DMS53 (cell line): ENCODE measurements at places on chromosomes 16 and 17.

DNA sequence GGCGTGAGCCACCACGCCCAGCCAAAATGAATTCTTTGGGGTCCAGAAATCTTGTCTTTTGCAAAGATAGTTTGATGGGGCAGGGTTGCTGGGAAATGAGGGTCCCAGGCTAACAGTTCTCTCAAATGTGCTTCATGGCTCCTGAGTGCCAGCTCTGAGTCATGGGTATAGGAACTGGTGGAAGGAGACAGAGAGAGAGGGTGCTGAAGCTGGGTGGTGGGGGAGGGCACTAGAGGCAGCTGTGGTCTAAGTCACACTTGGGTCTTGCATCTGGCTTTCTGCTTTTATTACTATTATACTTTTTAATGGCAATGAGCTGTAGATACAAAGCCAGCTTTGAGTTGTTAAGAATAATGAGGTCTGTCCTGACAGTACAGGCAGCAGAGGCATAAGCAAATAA, 54.6 kb downstream of the PRKCA start:
- no peak for DNase-seq

DNA sequence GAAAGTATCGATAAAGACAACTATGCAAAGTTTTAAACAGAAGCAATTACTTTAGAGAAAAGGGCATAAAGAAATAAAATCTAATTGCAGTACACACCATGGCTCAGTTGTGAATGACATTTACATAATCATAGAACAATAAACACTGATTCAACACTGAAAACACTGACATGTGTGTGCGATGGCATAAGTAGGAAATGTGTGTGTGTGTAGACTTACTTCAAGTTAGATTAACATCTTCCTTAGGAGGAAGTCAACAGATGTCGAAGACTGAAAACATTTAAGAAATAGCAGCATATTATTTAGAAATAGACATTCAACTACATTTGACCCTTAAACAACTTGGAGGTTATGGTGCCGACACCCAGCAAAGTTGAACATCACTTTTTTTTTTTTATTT, 172.4 kb downstream of the STX8 start:
- no peak for DNase-seq

GRCh38 chr17:6069539-6070429, at the start of gene WSCD1:
WSCD1 (plus strand) TSS chr17:6070379; CDS start chr17:6080659, 10,280 bp downstream.
- no peak for DNase-seq

DNA sequence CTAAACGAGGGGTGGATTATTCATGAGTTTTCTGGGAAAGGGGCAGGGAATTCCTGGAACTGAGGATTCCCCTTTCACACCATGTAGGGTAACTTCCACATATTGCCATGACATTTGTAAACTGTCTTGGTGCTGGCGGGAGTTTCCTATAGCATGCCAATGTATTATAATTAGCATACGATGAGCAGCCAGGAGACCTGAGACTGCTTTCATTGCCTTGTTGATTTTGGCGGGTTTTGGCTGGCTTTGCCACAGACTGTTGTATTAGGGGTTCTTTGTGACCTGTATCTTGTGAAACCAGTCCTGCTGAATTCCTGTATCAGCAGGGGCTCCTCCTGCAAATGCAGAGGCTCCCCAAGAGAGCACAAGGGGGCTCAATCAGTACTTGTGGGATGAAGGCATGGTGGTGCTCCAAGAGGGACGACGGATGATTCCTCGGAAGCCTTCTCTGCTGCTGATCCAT, 104.4 kb upstream of the CACNG5 start:
- DNase-seq: no peak

DNA sequence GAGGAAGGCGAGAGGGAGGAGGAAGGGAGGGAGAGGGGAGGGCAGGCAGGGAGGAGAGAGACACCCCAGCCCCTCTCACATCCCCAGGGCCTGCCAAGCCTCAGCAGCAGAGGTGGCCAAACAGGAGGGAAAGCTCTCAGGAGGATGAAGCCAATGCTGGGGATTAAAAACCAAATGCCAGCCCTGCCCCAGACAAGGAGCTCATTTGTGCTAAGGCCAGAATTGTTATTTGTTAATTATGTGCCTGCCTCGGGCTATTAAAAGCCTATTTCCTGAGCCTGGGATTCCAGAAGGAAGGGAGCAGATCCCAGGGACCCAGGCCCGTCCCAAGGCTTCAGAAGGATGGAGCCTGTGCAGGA, 27.9 kb upstream of the GINS2 start:
- peak; percentile 52 for DNase-seq

DNA sequence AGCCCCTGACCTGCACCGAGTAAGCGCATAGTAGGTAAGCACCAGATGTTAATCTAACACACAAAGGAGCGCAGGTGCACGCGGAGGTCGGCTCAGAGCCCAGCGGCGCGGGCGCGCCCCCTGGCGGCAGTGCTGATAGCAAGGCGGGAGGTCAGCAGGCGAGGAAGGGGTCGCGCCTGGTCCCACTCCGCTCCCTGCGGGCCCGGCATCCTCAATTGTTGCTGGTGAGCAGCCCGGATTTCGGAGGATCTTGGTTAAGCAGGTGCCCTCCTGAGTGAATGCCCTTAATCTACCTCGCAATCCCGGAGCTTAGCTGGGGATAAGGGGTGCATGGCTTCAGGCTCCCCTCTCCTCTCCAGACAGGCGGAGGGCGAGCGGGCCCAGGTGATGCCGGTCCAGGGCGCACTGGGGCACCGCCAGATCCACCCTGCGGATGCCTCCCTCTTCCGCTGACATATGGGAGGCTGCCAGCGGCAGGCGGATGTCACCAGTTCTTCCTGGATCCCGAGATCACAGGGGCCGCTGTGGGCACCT, 4.0 kb upstream of the WNT3 start:
- DNase-seq: peak; percentile 98

DNA sequence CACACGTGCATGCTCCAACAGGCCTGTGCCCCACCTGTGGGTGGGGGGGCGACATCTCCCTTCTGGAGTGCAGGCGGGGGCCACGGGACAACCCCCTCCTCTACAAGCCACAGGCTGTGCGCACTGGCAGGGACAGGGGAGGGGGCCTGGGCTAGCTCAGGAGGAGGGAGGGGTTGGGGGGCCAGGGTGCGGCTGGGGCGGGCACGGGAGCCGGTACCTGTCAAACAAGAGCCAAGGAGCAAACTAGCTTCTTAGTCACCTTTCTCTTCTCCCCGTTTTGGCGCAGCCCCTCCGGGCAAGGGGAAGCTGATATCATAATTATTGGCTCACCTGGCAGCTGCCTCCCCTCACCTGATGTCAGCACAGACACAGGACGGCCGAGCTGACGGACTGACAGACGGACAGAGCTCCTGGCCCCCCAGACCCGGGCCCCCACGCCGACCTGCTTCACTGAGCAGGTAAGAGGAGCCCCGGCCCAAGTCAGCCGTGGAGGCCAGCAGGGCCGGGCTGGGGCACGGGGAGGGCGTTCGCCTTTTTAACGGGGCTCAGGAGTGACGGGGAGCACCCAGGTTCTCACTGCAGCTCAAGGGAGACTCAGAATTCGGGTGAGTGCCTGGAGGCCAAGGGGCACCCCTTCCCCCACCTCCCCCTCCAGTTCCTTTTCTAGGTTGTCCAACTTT, at the start of gene FOXN1:
FOXN1 (plus strand) TSS at position 363 of the 680 bp plus-strand sequence. CDS start 17,622 bp downstream, outside the sequence.
- DNase-seq: no peak

GRCh38 chr17:55405600-55405999, 16.0 kb downstream of the MMD start:
- DNase-seq: no peak

DNA sequence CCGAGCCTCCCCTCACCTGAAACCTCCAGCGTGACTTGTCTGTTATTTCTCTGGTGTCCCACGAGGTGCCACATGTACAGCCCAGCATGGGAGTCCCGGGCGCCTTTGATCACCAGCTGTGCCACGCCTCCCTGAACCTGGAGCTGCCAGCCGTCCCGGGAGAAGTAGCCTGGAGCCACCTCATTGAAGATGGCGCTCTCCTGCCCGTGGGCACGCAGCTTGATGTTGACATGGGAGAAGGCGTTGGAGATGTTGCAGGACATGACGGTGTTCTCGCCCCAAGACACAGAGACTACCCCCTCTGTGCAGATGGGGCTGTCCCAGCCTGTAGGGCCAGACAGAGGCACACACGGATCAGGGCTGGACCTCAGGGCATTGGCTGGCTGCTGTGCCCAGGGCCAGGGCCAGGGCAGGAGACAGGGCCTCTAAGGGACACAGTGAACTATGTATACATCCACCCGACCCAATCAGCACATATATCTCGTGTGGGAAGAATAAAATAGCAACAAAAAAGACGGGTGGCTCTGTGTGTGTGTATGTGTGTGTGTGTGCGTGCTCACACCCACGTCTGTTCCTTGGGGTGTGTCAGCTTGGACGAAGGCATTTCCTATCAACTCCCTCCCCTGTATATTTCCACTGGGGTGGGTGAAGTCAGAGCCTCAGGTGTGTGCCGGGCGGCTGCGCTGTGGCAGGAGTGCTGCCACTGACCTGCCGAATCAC, 7.3 kb upstream of the CD7 start:
- peak; percentile 68 for DNase-seq

- DNase-seq: peak; percentile 98
Measured at GRCh38 chr16:2039274-2040031, 8.2 kb downstream of the NTHL1 start.

- DNase-seq: peak; percentile 68
Measured at GRCh38 chr17:44375196-44376017, 11.8 kb upstream of the FAM171A2 start.

DNA sequence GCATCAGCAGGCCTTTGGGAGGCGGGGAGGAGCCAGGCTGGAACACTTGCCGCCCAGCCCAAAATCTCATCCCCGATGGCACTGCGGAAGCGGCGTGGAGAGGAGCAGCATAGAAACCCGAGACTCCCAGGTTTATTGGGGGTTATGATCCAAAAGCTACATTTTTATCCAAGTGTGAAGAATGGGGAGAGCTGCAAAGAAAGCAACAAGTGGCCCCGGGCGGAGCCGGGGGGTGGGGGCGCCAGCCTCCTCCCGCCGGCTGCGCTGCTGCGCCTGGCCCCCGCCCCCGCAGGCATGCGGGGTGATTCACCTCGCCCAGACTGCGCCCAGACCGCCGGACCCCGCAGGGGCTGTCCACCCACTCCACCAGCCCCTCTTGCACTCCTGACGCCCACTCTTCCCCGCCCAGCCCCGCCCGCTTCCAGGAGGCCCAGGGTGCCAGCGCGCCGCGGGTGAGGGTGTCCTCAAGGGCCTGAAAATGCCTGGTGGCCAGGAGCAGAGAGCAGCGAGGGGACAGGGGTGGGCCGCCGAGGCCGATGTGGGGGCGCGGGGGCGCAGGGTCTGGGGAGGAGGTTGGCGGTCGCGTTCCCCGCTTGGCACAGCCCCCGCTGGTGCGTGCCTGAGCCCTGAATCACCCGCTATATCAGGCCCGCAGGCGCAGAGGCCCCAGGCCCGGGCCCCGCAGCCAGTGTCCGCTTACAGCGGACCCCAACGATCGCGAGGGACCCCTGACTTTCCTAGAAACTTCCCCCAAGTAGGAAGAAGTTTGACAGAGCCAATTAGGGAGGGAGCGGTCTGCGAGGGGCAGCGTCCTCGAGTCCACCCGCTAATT, 1.3 kb downstream of the CAVIN1 start:
- no peak for DNase-seq

GRCh38 chr16:56972403-56973293, 10.9 kb downstream of the CETP start:
- no peak for DNase-seq

GRCh38 chr16:89279666-89280481, 62.4 kb downstream of the ZNF778 start:
- DNase-seq: no peak

DNA sequence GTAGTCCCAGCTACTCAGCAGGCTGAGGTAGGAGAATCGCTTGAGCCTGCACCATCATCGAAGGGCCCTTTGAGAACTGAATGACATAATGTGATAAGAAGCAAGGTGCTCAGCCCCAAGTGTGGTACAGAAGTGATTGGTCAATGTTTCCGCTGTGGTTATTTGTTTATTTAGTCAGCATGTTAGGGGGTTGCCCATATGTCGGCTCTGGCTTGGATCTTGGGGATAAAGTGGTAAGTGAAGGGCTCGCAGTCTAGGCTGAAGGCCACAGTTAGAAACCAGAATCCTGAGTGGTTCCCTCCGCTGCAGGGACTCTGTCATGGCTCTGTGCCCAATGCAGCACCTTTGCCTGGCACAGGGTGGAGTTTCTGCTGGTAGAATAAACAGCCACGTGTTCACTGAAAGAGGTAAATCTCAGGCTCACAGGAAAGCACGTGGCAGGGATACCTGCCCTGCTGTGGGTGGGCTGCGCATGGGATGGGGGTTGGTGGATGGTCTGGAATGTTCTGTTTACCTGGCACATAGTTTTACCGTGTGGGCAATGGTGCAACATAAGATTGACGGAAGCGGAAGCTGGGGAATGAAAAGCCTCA, 35.4 kb downstream of the SYT17 start:
- no peak for DNase-seq

DNA sequence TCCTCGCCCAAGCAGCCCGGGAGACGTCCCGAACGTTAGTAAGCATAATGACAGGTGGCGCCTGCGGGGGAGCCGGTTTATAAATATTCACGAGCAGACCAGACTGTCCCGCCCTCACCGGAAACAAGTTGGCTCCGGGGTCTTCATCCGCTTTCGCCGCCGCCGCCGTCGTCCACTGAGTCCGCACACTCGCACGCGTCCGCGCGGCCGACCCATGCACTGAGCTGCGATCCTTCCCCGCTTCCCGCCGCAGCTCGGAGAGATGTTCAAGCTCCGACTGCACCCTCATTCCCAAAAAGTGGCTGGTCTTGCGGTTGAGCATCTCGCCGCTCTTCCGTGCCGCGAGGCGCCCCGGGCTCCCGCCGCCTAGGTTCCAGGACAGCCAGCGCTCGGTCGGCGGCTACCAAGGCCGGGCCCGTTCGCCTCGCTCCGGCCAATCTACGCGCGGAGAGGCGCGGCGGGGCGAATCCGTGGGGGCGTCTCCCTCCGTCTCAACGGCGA, 385 bp downstream of the CFAP119 start:
- DNase-seq: peak; percentile 66

- no peak for DNase-seq
Measured at GRCh38 chr17:66777689-66778225, 57.2 kb upstream of the CACNG5 start.

DNA sequence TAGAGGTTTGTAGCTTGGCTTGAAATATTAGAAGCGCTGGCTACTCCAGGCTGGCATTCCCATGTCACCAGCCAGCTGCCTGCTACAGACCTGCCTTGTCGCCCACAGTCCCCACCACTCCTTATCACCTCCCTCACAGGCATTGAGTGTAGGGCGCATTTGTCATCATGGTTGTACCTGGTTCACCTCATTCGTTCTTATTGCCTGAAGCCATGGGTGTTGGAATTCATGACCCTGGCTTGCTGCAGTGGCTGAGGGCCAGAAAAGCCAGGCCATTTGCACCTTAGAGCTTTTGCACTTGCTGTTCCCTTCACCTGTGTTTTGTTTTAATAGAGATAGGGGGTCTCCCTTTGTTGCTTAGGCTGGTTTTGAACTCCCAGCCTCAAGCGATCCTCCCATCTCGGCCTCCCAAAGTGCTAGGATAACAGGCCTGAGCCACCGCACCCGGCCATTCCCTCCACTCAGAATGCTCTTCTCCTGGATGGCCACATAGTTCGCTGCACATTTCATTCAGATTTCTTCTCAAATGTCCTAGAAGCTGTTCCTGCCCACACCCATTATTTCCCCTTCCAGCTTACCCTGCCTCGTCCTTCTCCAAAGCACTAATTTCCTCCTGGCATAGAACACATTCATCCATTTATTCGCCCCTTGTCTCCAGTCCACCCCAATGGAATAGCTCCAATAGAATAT, 97.6 kb downstream of the C16orf78 start:
- DNase-seq: no peak
